ENCODE measurements at places on chromosomes 5 and 9.

DNA sequence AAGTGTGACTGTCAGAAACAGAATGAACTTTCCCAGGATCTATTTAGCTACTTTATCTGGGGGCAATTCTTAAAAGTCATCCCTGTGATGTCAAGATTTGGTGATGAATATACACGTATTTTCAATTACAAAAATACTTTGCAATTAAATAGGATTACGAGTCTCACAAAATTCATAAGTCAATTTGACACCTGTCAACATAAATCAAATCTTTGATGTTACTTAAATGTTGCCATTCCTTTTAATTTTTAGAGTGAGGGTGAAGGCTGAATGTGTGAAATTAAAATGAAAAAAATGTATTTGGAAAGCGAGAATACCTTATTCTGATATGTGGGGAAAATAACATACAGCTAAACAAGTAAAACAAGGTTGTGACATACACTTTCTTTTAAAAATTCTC is 202.9 kb downstream of the EPB41L4A start:
- DNase-seq, result no peak

- DNase-seq, result no peak
Measured at GRCh38 chr5:175692996-175693710, 35.3 kb downstream of the HRH2 start.

DNA sequence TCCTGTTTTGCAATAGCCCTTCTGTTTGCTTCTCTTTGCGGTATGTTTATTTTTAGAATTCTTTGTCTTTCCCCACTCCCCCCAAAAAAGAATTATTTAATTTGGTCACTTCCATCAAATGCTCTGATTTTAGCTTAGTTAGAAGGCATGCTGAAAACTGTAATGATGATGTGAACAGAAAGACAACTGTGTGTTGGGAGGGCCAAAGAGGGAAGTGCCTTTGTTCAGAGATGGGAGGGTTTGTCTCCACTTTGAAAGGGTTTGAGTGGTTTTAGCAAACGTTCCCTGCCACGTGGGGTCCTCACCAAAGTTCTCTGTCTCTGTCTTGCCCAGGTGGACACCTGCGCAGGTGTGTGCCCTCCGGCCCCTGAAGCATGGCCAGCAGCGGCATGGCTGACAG is 41.9 kb downstream of the SYK start:
- DNase-seq, result no peak

DNA sequence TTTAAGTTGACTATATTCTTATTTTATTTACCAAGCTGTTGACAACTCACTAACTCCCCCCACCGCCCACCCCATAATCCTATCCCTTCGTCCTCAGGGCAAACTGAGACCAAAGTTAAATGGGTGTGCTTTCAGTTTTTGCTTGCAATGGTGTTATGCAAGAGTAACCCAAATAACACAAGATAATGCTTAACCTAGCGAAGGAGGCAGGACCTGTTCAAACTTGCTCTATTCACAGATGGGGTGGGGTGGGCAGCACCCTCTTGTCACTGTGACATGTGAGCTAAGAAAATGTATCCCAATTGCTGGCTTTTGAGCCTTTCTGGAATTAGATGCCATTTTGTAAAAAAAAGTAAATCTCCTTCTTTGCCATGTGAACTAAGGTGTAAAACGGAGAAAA is 40.4 kb downstream of the GLIS3 start:
- no peak for DNase-seq

GRCh38 chr5:32828492-32828891 is 117.4 kb downstream of the NPR3 start:
- no peak for DNase-seq

- no peak for DNase-seq
Measured at GRCh38 chr9:110844121-110844520, 175.5 kb downstream of the MUSK start.

DNA sequence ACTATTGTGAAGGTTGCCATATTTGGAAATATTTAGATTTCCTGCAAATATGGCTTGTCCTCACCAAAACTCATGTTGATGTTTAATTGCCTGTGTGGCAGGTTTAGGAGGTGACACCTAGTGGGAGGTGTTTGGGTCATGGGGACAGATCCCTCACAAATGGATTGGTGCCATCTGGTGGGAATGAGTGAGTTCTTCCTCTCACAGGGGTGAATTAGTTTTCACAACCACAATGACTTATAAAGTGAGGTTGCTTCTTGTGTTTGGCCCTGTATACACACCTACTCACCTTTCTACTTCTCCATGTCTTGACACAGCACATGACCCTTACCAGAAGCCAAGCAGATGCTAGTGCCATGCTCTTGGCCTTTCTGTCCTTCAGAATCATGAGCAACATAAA is 41.1 kb downstream of the ISOC1 start:
- DNase-seq, result no peak

GRCh38 chr9:2307480-2307879 is 292.3 kb downstream of the SMARCA2 start:
- DNase-seq, result no peak

GRCh38 chr9:31677415-31677814 is 707.0 kb upstream of the ACO1 start:
- DNase-seq, result no peak

DNA sequence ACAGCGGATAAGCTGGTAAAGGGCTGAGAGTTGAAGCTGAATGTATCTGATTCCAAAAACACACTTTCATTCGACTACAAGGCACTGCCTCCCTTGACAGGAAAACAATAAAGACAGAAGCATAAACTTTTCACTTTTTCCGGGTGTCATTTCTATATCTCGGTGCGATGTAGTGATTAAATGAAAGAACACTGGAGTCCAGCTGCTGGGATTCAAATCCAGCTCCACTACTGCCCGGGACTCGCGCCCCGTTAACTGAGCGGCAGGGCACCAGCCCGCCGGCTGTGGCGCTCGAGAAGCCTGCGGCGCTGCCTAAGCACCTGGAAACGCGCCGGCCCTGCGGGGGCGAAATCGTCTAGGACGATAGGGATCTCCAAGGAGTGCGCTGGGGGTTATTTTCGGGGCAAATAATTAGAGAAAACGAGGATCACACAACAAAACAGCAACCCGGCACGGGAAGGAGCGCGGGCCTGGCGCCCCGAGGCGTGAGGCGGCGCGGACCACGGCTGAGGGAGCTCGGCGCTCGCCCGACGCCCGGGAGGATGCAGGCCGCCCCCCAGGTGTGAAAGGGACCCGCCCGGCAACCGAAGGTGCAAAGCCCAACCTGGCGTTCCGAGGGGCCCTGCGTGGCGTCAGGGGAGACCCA is 837 bp downstream of the UIMC1 start:
- DNase-seq, result peak; percentile 80

GRCh38 chr5:56326770-56327169 is 93.6 kb upstream of the ANKRD55 start:
- no peak for DNase-seq

- no peak for DNase-seq
Measured at GRCh38 chr5:5278815-5279381, 138.8 kb downstream of the ADAMTS16 start.

GRCh38 chr5:102865510-102866236 is 110.6 kb downstream of the PAM start:
- DNase-seq, result peak; percentile 58

GRCh38 chr9:21576331-21577189 is 94.4 kb upstream of the IFNE start:
- DNase-seq, result no peak

- DNase-seq, result no peak
Measured at GRCh38 chr5:134451936-134452505, 40.3 kb upstream of the CDKN2AIPNL start.

DNA sequence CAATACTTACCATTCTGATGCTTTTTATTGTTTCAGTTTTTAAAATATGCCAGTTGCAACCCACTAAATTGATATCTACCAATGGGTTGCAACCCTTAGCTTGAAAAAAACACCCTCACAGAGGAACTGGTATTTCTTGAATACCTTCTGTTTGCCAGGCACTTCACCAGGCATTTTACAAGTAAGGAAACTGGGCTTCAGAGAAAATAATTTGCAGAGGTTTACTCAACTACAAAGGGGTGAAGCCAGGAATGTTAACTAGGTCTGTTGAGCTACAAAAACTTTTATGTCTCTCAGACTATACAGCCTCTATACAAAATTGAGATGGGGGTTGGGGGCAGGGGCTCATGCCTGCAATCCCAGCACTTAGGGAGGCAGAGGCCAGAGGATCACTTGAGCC is 65.0 kb downstream of the STX17 start:
- no peak for DNase-seq

- no peak for DNase-seq
Measured at GRCh38 chr5:120122703-120123102, 341.4 kb upstream of the PRR16 start.

DNA sequence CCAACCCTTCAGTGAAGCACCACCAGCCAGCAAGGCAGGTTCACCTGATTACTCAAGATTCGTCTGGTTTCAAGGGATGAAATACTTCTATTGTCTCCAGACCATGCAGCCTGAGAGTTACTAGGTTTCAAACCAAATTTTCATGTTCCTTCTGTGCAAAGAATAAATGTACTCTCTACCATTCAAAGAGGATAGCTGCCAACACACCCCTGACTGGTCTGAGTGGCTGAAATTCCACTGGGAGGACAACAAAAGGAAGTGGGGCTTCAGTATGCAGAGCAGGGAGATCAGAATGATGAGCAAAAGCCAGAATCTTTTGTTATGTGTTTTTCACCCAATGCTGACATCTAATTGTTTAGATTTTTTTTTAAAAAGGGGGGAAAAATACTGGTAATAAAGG is 356.3 kb downstream of the BNC2 start:
- no peak for DNase-seq

DNA sequence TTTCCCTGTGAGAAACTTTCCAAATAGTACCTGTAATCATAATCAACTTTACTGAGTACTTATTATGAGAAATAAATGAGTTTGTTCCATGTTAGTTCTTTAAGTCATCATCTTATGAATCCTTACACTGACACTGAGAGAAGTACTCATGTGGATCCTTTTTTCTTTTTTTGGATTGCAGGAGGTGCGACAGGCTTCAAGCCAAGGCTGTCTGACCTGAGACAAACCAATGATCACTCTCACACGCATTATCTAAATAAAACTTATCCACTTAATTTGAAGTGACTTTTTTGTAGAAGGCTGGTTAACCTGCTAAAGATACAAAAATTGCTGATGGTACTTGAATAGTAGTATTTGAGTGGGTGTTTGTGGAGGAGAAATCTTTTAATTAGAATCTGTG is 39.5 kb downstream of the JAKMIP2 start:
- no peak for DNase-seq

GRCh38 chr9:94818178-94818541 is 91.7 kb downstream of the AOPEP start:
- DNase-seq, result no peak

DNA sequence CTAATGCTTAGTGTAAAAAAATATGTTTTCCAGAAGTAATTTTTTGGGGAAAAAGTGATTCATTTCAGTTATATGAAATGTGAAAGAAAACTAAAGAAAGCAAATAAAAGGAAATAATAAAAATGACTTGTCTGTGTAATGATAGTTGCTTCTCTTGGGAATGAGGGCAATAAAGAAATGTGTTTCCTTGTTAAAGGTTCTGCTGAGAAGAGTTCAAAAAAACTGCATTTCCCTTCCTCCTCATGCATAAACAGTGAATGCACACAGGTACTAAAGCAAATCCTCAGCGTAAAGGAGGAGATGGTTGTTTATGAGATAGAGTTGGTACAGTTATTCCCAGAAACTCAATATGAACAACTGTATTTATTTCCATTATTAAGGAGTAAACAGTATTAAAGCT is 307.6 kb downstream of the GLIS3 start:
- DNase-seq, result no peak

- peak; percentile 80 for DNase-seq
Measured at GRCh38 chr5:149636861-149637246, 55.6 kb downstream of the ARHGEF37 start.

GRCh38 chr5:33462456-33462855 is 21.7 kb downstream of the TARS1 start:
- DNase-seq, result no peak
